ENCODE measurements at places on chromosomes 1 and 21. TPM values are rescaled to one million over a fixed set of nuclear protein-coding genes. Genes with fewer than 3 reads are reported as not detected.

Gene MROH9
- not detected for total RNA-seq

Gene KCNA3
- total RNA-seq = not detected

Gene COL6A2
- total RNA-seq = 18.7 TPM

Gene NPHS2
- not detected for total RNA-seq

Gene CD5L
- total RNA-seq = not detected

Gene LCE1B
- total RNA-seq = not detected

Gene LIN28A
- not detected for total RNA-seq

Gene COPA
- 88.0 TPM for total RNA-seq

Gene IGSF3
- total RNA-seq = 18.6 TPM

Gene BACE2
- total RNA-seq = 24.5 TPM

Gene LORICRIN
- not detected for total RNA-seq
